Stimulated activated CD8-positive, alpha-beta memory T cell treated with anti-CD3 and anti-CD28 coated beads, Interleukin-4, amount 100 ng/mL, for 24 hours (primary cell): ENCODE measurements at places on chromosomes 6 and 20.
A peak's percentile ranks its signal among the peaks of the same experiment; 100 is the strongest.

DNA sequence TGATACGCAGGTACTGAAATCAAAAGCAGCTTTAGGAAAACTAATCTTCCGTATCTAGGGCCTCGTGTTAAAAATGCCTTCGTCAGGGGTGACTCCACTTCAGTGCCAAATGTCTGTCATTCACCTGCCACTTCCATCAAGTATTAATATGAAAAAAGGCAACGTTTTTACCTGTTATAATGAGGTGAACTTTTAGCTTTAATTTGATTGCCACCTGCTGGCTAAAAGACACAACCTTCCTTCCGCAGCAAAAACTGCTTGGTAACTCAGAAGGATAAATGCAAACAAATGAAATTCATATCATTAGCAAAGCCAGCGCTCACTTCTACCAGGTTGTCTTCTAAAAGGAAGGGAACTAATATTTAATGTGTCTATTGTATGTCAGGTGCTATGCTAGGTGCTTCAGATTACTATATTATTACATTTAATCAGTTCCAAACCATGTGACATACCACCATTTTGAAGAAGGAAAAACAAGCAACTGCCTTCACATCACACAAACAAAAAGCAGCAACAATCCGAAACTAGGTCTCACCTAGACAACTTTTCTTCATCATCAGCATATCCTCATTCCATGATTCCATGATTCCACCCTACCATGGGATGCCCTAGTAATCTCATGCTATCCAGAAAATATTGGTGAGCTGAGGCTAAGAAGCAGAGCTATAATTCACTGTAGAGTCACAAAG lies 20.6 kb upstream of the ARHGAP18 start:
- no peak for DNase-seq

DNA sequence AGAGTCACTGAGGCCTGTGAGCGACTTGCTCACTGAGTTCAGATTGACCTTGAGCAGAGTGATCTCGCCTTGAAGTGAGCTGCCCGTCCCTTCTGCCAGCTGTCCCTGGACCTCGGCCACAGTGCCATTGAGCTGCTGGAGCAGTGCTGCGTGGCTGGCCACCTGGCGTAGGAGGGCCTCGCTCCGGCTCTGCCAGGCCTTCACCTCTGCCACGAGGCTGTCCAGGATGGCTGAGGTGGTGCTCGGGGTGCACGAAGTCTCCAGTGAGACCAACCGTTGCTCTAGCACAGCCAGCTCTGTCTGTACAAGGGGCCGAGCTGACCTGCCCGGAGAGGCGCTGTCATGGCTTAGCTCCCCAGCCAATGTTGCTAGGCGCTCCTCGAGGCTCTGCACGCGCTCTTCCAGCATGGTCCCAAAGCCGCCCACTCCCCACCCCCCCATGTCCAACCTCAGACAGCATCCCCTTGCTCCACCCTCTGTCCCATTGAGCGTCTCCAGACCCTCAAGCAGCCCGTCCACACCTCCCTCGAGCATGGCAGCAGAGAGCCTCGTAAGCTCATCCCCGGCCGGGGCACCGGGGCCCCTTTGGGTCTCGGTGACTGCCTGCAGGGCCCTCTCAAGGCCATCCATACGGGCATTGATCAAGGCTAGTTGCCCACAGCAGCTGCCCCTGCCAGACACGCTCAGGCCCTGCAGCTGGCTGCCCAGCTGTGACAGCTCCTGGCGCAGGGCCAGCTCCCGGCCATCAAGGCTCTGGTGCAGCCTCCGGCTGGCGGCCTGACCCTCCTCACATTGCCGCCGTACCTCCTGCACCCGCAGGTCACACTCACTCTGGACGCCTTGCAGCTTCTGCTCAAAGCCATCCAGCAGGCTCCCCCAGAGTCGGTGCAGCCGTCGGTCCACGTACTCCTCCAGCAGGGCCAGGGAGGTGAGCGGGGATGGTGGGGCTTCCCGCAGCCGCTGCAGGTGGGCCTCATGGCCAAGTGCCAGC lies 4.6 kb downstream of the EMILIN3 start:
- DNase-seq = no peak

GRCh38 chr20:59001068-59001448 lies 6.0 kb downstream of the CTSZ start:
- DNase-seq = no peak

- no peak for DNase-seq
Measured at GRCh38 chr6:76381612-76382011, 309.1 kb upstream of the IMPG1 start.

DNA sequence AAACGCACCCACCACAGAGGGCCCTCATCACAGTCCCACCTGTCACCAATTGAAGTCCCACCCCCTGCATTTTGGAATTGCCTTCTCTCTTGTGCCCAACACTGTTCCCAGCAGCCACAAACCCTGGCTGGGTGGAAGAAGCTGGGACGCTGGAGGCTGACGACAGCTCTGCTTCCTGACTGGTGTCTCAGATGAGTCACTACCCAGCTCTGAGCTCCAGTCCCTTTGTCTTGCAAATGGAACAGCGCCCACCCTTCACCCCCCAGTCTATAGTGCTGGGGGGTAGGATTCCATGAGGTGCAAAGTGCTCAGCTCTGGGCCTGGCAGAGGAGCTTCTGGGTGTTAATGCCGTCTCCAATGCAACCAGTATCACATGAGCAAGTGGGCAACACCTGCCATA lies 85.3 kb downstream of the DLGAP4 start:
- no peak for DNase-seq

- no peak for DNase-seq
Measured at GRCh38 chr20:19973961-19974629, 43.1 kb upstream of the NAA20 start.

DNA sequence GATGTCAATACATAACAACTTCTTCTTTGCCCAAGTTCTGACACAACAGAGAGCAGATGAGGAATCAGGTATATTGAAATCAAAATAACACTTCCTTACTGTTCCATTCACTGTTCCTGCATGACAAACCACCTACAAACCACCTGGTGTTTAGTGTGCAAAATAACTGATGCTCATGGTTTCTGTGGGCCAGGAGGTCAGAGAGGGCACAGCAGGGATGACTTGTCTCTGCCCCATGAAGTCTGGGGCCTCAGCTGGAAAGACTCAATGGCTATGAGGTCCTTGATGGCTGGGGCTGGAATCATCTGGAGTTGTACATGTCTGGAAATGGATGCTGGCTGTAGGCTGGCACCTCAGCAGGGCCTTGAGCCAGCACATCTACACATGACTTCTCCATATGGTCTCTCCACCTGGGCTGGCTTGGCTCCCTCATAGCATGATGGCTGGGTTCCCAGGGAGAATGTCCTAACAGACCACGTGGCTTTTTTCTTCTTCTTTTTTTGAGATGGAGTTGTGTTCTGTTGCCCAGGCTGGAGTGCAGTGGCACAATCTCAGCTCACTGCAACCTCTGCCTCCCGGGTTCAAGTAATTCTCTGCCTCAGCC lies 7.4 kb upstream of the COX4I2 start:
- DNase-seq = no peak

- DNase-seq = no peak
Measured at GRCh38 chr6:138596591-138596990, 97.3 kb upstream of the NHSL1 start.

GRCh38 chr6:154594496-154595198 lies 84.2 kb upstream of the CNKSR3 start:
- DNase-seq = no peak

GRCh38 chr6:106257195-106257594 lies 68.4 kb downstream of the ATG5 start:
- DNase-seq = no peak

- peak; percentile 70 for DNase-seq
Measured at GRCh38 chr6:106520711-106521401, 108.4 kb downstream of the RTN4IP1 start.

GRCh38 chr6:142015011-142015410 lies 117.7 kb upstream of the GJE1 start:
- DNase-seq = no peak

DNA sequence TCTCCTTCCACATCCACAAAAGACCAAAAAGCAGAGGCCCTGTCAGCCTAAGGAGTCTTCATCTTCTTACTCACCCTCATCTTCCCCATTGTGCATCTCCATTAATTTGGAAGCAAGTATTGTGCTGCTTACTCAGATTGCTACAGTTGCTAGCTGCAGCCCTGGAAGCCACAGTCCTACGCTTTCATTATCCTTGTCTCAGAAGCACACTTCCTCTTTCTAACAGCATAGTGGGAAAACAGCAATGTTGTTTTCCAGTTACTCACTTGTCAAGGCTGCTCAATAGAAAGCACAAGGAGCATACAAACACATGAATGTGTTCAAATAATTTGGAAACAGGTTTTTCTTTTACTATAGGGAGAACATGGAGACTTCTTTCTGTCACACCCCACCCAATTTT lies 76.6 kb upstream of the RBM24 start:
- no peak for DNase-seq

- no peak for DNase-seq
Measured at GRCh38 chr6:47310131-47310480, 401 bp upstream of the TNFRSF21 start.

- no peak for DNase-seq
Measured at GRCh38 chr6:142185641-142186040, 38.6 kb downstream of the VTA1 start.

DNA sequence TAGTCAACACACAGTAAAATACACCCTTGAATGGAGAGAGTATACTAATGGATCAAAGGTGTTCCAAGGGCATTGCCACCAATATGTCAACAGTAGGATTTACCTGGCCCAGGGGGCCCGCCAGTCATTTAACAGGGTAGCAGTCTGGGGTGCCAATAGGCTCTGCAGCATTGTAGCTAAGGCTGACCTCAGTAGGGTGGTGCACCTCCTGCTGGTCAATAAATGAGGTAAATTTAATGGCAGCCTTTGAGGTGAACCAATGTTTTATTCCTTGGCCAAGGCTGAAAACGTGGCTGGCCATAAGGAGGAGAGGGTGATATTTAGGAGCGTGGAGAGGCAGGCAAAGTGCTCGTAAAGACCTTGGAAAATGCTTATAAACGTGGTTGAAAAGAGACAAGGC lies 147.2 kb downstream of the RPS12 start:
- DNase-seq = no peak

DNA sequence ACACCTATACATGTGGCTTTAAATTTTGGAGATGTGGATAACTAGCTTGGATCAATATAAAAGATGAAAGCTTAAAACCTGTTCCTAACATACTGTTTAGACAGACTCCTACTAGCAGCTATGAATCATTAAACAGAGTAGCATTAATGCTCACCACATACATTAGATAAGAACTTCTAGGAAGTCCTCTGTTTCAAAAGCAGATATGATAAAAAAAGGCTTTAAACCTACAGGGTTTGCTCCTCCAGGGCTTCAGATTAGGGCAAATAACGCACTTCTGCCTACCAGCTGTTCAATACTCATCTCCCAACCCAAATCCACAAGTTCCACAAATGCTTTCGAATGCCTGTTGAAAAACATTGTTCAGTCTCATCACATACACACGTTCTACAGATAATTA lies 1.5 kb downstream of the REPS1 start:
- no peak for DNase-seq

DNA sequence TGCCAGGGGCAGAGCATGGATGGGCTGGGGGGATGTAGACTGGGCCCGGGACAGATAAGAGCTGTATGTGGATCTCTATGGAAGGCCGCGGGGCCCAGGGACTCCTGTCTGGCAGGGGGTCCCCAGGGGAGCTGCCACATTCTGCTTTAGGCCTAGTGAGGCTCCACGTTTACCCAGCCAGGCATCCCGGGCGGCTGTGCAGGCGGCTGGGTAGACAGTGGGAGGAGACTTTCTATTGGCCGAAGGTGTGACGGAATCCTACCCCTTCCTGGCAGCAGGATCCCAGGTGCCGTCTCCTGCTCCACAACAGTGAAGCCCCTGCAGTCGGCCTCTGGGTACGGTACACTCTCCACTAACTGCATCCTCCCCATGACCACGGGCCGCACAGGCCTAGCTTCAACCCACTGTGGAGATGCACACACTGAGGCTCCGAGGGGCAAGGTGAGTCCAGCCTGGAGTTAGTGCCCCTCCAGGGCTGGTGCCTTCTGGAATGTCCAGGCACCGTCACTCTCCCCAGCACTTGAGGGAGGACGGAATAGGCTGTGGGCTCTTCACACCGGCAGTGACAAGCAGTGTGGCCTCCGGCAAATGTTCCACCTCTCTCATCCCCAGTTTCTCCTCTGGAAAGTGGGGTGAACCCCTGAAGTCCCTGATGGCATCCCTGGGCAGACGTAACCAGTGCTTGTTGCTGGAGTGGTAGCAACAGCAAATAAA lies 36.8 kb upstream of the ZBP1 start:
- DNase-seq = no peak

GRCh38 chr6:33904050-33904746 lies 100.4 kb upstream of the MLN start:
- peak; percentile 32 for DNase-seq

- DNase-seq = no peak
Measured at GRCh38 chr20:56630086-56630493, 984 bp downstream of the TFAP2C start.

- no peak for DNase-seq
Measured at GRCh38 chr6:41779336-41779735, 364 bp downstream of the FRS3 start.

GRCh38 chr20:50260479-50261221 lies 70.0 kb downstream of the CEBPB start:
- no peak for DNase-seq

DNA sequence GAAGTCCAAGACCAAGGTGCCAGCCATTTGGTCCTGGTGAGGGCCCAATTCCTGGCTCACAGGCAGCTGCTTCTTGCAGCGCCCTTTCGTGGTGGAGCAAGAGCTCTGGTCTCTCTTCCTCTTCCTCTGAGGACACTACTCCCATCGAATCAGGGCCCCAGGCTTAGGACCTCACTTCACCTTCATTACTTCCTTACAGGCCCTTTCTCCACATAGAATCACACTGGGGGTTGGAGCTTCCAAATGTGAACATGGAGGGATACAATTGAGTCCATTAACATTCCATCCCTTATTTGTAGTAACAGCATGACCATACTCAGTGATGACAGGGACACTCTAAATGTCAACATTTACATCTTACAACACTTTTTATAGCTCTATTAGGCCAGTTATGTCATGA lies 2.3 kb downstream of the RAMACL start:
- no peak for DNase-seq

DNA sequence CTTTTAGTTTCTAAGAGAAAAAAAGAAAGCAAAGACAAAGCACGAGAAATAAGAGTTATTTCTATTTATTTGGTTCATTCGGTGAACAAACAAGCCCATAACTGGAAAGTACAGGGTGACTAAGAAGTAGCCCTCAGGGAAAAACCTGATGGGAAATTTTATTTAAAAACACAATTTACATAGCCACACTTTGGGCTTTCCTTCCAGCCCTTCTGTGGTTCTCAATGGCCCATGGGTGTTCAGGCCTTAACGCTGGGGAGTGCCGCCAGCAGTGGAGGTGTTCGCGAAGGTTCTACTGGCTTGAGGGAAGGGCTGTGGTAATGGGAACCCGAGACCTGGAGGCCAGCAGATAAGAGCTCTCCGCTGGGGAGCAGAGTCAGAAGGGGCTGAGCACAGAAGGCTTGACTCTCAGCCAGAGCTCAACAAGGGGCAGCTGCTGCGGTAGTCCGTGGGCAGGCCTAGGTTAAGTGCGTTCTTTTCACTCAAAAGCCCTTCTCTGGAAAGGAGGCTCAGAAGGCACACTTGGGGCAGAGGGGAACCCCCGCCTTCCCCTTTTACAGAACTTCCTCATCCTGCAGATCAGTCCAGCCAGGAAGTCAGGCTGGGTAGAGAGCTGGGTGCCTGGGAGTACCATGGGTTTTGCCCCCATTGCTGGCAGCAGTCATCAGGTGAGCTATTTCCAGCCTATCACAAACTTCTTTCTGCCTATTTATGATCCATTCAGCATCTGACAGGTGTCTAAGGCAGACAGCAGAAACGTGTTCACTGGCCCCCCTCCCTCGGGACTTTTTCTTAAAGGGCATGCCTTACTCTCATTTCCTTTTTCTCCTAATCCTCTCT lies 8.8 kb upstream of the CD83 start:
- no peak for DNase-seq
